HCT116 (cell line): ENCODE measurements at places on chromosomes 11 and 22.
A peak's percentile ranks its signal among the peaks of the same experiment; 100 is the strongest.

DNA sequence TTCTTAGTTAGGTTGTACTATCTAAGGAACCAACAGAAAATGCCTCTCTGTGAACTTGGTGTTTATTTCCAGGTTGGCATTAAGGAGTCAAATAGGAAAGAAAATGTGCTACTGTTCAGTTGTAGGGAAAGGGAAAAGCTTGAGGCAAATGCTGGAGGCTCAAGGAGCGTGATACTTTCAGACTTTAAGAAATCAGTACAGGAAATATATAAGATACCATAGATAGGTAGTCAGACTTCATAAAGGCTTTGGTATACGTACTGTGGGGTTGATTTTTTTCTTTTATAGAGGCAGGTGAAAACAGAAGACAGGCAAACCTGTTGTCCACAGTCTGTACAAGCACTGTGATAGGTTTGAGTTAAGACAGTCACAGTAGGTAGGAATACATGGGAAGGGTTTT, 30.8 kb downstream of the EP300 start:
- DNase-seq, result no peak

- no peak for DNase-seq
These were observed 269.0 kb downstream of the FAM76B start for GRCh38 chr11:95520369-95521132.

- no peak for DNase-seq
These were observed 15.9 kb upstream of the POU2AF2 start for GRCh38 chr11:111229604-111230003.

DNA sequence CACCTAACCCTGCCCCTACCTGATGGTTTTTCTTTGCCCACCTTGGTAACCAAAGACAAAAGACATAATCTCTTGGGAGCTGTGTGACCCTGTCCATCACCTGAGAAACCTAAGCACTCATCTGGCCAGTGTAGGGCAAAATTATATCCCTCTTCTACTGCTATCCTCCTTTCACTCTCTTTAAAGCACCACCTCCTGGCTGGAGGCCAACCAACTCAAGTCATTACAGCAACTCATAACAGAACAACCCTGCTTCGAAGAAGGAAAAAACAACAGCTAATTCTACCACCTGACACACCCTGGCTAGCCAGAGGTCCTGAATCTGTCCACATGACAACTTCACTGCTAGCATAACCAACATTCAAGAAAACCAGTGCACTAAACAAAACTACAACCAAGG, 45.5 kb downstream of the GAS2 start:
- DNase-seq, result no peak

GRCh38 chr11:116379185-116379828, 393.5 kb downstream of the BUD13 start:
- DNase-seq, result no peak

DNA sequence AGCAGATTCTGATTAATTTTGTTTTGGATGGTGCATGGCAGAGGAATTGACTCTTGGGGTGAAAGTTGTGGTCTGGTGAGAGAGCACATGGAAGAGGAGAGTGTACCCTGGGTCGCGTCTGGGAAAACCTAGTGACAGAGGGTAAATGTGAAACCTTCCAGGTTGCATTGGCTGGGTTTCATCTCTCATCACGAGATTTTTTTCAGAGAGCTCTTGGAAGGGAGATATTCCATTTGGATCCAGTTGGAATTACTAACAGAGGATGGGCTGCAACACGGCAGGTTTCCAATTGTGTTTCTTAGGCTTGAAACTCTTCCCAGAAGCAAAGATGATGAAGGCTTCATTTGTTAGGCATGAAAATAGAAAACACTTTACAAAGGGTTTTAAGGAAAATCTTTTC, 109.7 kb upstream of the MTMR2 start:
- no peak for DNase-seq

GRCh38 chr11:44192462-44193100, 97.1 kb downstream of the EXT2 start:
- DNase-seq, result no peak

- DNase-seq, result no peak
These were observed 65.5 kb downstream of the BMAL1 start for GRCh38 chr11:13343067-13343466.

DNA sequence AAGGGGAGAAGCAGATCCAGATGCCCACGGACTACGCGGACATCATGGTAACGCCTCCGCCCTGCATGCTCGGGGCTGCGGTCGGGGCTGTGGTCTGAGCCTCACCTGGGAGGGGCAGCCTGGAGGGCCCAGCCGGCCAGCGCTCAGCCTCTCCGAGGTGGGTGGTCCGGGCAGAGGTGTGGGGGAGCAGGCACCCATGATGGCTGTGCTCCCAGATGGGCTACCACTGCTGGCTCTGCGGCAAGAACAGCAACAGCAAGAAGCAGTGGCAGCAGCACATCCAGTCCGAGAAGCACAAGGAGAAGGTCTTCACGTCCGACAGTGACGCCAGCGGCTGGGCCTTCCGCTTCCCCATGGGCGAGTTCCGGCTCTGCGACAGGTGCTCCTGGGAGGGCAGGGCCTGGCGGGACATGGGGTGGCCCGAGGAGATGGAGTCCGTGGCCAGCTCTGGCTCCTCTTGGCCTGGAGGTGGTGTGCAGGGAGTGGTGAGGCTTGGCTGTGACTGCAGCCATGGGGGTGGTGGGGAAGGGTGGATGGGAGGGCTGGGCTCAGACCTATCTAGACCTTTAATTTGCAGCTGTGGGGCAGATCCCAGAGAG, 25.2 kb upstream of the TEF start:
- DNase-seq, result no peak

DNA sequence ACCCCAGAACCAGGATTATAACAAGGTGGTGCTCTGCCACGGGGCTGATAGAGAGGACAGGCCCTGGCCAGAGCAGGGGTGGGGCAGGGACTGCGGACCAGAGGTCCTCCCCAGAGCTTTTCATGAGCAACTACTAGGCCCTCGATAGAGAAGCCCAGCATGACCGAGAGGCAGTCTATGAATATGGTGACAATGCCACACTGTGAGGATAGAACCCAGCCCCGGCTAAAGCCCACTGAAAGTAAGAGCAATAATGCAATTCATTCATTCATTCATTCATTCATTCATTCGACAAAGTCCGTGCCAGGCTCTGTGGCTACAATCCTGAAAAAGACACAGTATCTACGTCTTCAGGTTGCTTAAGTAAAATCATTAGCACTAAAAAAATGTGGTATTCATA, 35.6 kb upstream of the CD5 start:
- no peak for DNase-seq

GRCh38 chr11:122094836-122095235, 21.2 kb downstream of the BLID start:
- no peak for DNase-seq

- no peak for DNase-seq
These were observed 101.7 kb upstream of the PAX6 start for GRCh38 chr11:31912808-31913207.

DNA sequence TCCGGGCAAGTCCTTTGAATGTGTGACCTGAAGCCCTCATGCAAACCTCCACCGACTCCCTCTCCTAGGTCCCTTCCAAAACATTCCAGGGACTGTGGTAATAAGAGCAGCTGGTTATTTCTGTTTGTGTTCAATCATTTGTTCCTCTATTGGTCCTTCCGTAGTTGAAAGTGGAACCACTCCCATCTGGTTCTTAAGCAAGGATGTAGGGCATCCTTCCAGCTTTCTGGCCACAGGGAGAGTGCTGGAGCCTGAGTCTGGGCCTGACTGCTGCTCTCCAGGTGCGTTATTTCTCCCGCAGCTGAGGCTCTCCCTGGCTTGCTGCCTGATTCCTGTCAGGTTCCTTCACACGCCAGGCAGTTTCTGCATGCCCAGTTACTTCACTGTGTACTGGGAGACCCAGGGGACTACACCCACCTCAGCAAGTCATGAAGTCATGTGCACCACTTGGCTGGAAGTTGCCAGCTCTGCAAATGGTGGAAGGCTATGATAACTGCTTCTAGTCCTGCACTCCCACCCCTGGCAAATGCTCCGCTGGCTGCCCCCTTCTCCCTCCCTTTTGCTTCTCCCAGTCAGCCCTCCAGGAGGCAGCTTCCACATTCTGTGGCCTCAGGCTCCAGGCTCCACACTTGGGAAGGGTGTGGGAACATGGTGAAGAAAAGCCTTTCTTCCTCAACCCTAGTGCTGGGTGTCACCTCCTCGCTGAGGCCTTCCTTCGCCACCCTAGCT, 4.0 kb upstream of the ALX4 start:
- DNase-seq, result no peak

DNA sequence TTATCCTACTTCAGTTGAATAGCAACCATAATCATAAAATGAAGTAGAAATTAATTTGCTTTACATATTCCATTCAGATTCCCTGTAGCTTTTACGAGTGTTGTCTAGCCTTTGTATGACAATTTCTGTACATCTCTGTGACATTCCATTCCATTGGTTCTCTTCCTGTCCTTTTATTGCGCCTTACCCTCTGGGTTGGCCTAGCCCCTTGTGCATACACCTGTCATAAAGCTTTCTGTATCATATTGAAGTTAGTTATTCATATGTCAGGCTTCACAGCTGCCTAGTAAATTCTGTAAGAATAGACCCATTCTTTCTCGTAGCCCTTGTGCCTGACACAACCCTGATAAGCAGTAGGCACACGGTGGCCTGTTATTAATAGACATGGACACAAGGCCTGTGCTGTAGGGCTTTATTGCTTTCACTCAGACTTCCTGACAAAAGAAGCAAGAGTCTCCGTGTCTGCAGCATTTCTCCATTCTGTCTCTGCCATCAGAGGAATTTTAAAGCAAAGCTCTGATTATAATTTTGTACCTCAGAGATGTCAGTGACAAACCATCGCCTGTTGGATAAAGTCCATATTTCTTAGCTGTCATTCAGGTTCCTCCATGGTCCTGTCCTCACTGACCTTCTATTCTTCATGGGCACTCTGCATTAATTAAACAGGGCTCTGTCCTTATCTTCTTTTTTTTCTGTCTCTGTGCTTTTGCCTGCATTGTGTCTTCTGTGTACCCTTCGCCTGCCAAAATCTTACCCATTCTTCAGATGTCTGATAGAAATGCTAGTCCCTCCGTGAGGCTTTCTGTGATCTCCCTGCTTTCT, 49.4 kb downstream of the BID start:
- DNase-seq, result no peak

DNA sequence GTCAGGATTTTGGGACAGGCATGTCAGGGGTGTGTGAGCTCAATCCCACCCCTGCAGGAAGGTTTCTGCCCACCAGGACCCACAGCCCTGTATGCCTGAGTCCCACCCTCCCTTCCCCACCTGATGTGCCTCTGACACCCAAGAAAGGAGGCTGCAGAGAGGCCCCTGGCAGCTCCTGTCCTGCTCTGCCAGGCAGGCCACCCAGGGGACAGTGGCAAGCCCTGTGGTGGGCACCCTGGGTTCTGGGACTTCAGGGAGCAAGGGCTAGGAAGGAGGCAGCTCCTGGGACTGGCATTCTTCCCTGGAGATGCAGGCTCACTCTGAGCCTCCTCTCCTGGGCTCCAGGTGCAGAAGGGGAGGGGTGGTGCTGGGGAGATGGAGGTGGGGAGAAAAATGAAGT, 234.5 kb upstream of the B3GAT1 start:
- no peak for DNase-seq

DNA sequence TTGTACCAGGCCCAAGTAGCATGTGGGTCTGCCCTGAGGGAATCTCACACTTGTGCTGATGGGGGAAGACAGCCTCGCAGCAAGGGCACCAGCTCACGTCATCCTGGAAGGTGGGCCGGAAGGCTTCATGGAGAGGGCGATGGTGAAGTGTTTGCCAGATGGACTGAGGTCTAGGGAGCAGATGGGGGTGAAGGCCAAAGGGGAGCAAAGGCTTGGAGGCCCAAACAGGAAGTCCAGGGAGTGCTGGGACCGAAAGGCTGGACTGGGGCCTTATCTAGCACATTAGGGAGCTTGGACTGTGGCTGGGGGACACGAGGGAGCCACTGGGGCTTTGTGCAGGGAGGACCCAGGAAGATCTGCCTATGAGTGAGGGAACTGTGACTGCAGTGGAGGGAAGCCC, 1.2 kb upstream of the TNFRSF13C start:
- no peak for DNase-seq

DNA sequence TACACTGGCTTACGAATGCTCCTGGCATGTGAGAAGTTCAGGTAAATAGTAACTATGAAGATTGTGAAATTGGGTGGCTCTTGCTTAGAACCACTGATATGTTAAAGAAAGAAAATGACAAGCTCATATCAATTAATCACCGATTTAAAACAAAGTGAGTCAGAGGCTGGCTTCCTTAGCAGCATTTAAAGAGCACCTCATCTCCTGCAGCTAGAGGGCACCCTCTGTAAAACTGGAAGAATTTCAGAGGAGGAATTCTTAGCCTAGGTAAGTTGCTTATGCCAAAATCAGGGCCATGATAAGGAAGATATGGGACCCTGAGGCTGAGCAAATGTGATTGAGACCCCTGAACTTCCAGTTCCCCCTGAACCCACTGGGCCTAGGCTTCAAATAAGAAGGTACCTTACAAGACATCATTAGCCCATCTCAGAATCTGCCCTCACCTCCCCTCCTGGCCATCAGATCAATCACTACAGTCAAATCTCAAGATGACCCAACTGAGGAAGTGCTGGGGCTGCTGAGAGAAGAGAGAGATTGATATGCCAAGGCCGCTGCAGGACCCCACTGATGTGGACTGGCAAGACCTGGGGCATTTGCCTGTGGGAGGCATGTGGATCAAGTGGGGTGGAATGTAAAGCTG, 8.6 kb upstream of the CD3E start:
- peak; percentile 43 for DNase-seq

- no peak for DNase-seq
These were observed 48.4 kb downstream of the PDE2A start for GRCh38 chr11:72625691-72626413.

DNA sequence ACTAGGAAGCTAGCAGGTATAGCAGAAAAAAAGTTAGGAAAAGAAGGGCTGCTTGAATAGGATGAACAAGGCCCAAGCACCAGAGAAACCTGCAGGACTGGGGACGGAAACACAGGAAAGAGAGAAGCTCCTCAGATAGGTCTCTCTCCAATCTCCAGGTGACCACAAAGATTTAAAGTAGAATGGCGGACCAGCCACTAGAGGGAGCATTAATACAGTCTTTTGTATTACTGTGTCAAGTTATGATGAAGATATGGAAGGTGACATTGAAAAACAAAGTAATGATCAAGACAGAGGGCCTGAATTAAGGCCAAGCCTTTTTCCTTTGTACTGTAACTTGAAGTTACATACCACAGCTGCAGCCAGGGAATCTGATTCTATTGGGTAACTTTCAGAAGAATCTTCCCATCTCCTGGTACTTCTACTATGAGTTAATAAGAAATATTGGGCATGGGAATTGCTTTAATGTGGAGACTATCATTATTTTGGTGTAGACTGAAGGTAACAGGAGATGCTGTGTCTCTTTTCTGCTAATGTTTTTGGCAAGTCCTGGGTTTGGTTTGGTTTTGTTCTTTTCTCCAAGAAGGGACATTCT, 33.8 kb downstream of the OR2AG2 start:
- DNase-seq, result peak; percentile 43

DNA sequence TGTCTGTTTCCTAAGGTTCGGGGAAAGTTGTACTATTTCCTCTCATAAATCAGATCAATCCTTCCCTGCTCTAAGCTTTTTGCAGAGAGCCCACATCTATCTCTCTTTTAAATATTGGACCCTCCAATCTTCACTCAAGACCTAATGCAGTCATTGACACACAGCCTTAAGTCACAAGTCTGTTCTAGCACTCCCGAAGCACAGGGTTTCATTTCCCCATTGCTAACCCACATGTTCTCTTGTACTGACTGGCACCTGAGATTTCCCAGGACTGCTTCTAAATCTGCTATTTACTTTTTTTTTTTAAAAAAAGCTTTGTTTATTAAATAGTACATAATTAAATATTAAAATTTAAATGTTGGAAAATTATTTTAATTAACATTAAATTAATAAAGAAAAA, 674.7 kb downstream of the TBC1D22A start:
- no peak for DNase-seq

- DNase-seq, result no peak
These were observed 1130.4 kb downstream of the LRRC4C start for GRCh38 chr11:40328890-40329614.
